ENCODE measurements at places on chromosomes 2 and 18.

GRCh38 chr2:159118115-159118858 lies 149.8 kb downstream of the TANC1 start:
- peak; percentile 78 for DNase-seq

GRCh38 chr2:122755281-122755780 lies 999.9 kb downstream of the TSN start:
- no peak for DNase-seq

DNA sequence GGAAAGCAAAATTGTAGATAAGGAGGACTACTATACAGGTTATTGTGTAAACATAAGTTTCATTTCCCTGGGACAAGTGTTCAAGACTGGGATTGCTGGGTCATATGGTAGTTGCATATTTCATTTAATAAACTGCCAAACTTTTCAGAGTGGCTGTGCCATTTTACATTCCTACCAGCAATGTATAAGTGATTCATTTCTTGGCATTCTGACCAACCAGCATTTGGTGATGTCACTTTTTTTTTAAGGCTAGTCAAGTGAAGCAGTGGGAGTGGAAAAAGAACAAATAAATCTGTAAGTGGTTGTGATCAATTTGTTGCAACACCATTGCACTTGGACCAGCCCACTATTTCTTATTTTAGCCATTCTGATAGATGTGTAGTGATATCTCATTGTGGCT lies 5.2 kb upstream of the CHCHD5 start:
- no peak for DNase-seq

- DNase-seq, result no peak
Observed at GRCh38 chr18:11808001-11808855, 43.0 kb upstream of the CHMP1B start.

DNA sequence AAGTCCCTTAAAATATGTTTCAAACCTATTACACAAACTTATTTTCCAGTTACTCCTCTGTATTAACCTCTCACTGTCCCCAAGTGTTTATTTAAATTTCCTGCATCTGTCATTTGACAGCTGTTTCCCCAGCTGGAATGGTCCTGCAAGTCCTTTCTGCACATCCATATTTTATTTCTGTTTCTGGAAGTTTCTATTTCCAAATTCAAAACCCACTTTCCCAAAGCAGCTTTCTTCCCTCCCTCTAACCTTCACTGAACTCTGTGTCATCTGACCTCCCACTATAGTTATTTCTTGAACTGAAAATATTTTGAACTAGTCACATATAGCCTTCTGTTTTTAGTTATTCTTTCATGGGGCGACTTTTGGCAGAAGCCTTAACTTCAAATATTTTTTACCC lies 459.4 kb upstream of the MC4R start:
- DNase-seq, result no peak
